ENCODE measurements at places on chromosomes 13 and 19. TPM values are rescaled to one million over a fixed set of nuclear protein-coding genes. Genes with fewer than 3 reads are reported as not detected.
A peak's percentile ranks its signal among the peaks of the same experiment; 100 is the strongest.

Gene CCDC8
- total RNA-seq = 53.2 TPM

Gene SHISA2
- total RNA-seq = 113 TPM

Gene CCDC70
- total RNA-seq = not detected

Gene RUBCNL
- 3.5 TPM for total RNA-seq

Gene PPP2R1A
- total RNA-seq = 236 TPM

- H3K4me3 ChIP-seq = no peak overlapping the region
- no peak for DNase-seq
- H3K27me3 ChIP-seq = no peaks in the 10 kb centered on the region
- H3K4me1 ChIP-seq = no peaks in the 10 kb centered on the region
- H3K36me3 ChIP-seq = no peaks in the 10 kb centered on the region
- no peak overlapping the region for H3K27ac ChIP-seq
Observed at GRCh38 chr19:51456541-51457290, 1.5 kb downstream of the SIGLEC8 start.

- no peak overlapping the region for H3K4me3 ChIP-seq
- DNase-seq = no peak
- peaks cover 31% of the 10 kb centered on the region for H3K36me3 ChIP-seq
Observed at GRCh38 chr19:11982526-11982925, 17.7 kb downstream of the ZNF763 start.

DNA sequence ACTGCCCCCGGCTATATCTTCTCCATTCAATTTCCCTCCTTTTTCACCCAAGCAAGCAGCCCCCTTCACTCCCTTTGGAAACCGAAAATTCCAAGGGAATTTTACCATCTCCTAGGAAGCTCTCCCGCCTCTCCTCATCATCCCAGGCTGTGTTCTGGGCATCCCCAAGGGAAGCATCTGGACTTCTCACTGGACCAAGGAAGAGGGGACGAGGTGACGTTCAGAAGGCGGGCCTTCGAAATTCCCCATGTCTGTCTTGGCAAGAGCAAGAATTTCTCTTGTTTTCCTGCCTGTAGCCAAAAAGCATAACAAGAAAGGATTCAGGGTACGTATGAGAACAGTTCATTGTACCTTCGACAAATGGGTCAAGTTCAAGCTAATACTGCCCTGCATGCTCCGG is 6.1 kb downstream of the TPRX2 start:
- H3K27ac ChIP-seq = no peak overlapping the region
- H3K27me3 ChIP-seq = peaks cover 2% of the 10 kb centered on the region
- H3K36me3 ChIP-seq = no peaks in the 10 kb centered on the region
- DNase-seq = no peak

GRCh38 chr19:7676854-7677253 is at the start of gene MCEMP1:
Gene MCEMP1, plus strand, starts transcription at chr19:7677090. Its CDS starts 31 bp downstream, at chr19:7677121.
- H3K36me3 ChIP-seq = no peaks in the 10 kb centered on the region
- no peak within 1 kb of the TSS for H3K4me3 ChIP-seq
- H3K27ac ChIP-seq = peak within 1 kb of the TSS; percentile 13

DNA sequence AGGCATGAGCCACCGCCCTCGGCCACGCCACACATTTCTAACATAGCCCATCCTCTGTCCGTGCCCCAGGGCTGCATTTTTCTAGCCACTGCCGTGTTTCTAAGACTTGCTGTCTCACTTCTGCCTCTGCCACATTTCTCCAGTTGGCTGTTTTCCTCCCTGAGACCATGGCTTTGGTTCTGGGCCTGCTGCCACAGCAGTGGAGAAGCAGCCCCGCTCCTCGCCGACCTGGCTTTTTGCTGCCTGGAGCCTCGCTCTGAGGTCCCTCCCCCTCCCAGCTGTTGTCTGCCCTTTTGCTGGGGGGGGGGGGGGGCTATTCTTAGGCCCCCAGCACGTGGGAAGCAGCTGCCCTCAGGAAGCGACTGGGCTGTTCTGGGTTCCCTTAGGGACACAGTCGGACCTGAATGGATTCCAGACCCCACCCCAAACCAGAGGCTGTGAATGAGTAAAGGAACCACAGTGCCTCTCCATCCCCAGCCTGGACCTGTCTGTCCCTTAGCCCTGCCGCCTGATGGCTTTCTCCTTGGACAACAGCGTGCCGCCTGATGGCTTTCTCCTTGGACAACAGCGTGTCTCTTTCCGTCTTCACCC is 3.3 kb downstream of the GYS1 start:
- DNase-seq = no peak
- peaks cover 19% of the 10 kb centered on the region for H3K36me3 ChIP-seq
- no peak overlapping the region for H3K4me3 ChIP-seq
- H3K27ac ChIP-seq = peak overlapping the region; percentile 36

DNA sequence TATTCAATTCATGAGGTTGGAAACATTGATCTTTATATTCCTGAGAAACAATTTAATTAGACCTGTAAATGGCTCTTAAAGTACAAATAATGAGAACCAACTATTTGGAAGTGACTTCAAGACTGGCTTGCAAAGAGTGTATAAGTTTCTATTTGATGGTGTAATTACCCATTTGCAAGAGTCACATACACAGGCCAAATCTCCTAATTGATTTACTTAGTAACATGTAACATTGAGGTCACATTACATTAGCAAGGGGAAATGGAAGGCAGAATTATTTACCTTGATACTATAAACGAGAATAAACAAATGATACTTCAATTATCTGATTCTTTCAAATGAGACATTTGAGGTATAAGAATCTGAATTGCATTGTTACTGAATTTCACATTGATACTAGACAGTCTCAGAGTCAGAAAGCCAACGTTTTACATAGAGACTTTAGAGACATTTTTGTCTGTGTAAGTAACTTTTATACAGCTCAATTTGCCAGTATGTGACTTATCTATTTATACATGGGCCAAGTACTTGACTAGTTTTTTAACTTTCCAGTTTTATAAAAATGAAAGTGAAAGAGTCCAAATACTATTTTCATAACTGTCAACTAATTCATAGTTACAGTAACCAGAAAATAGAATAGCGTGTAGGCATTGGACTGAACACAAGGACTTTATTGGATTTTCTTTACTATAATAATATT is 95.6 kb upstream of the RFC3 start:
- H3K27ac ChIP-seq = peak overlapping the region; percentile 74
- H3K36me3 ChIP-seq = no peaks in the 10 kb centered on the region
- H3K4me1 ChIP-seq = peaks cover 45% of the 10 kb centered on the region
- H3K27me3 ChIP-seq = no peaks in the 10 kb centered on the region
- no peak overlapping the region for H3K4me3 ChIP-seq

DNA sequence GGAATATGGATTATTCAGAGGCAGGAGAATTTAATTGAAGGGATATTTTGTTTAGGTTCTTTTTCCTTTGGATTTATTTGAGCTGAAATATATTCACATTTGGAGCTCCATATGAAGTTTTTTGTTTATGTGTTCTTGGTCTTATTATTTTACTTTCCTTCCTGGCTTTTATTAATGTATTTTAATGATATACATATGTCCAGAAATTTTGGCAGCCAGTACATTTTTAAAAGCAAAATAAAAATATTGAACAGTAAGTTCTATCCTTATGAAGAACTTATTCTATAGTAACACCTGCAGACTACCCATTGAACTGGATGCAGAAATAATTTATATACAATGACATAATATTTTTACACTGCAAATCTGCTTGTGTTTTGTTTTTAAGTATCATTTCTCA is 323.6 kb downstream of the GPC6 start:
- H3K27ac ChIP-seq = no peak overlapping the region
- H3K27me3 ChIP-seq = no peaks in the 10 kb centered on the region
- peaks cover 3% of the 10 kb centered on the region for H3K36me3 ChIP-seq
- H3K4me1 ChIP-seq = peaks cover 49% of the 10 kb centered on the region
- no peak for DNase-seq

- peaks cover 3% of the 10 kb centered on the region for H3K27me3 ChIP-seq
- no peaks in the 10 kb centered on the region for H3K36me3 ChIP-seq
- H3K4me1 ChIP-seq = no peaks in the 10 kb centered on the region
- DNase-seq = no peak
- no peak overlapping the region for H3K27ac ChIP-seq
- H3K4me3 ChIP-seq = no peak overlapping the region
Observed at GRCh38 chr13:99932912-99933311, 38.7 kb downstream of the ZIC5 start.

DNA sequence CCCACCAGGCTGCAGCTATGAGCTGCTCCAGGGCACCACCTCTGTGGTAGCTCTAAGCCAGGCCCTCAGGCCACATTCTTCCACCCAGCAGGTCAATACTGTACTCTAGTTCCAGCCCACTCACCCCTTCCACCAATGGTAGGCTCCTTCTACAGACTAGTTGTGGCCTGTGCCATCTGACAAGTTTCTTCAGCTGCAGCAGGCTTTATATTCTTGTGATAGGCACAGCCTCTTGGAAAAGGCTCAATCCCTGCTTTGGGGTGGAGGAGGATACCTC is 8.5 kb downstream of the MICU2 start:
- H3K36me3 ChIP-seq = peaks cover 6% of the 10 kb centered on the region
- peaks cover 14% of the 10 kb centered on the region for H3K4me1 ChIP-seq
- H3K27ac ChIP-seq = no peak overlapping the region
- no peak for DNase-seq

DNA sequence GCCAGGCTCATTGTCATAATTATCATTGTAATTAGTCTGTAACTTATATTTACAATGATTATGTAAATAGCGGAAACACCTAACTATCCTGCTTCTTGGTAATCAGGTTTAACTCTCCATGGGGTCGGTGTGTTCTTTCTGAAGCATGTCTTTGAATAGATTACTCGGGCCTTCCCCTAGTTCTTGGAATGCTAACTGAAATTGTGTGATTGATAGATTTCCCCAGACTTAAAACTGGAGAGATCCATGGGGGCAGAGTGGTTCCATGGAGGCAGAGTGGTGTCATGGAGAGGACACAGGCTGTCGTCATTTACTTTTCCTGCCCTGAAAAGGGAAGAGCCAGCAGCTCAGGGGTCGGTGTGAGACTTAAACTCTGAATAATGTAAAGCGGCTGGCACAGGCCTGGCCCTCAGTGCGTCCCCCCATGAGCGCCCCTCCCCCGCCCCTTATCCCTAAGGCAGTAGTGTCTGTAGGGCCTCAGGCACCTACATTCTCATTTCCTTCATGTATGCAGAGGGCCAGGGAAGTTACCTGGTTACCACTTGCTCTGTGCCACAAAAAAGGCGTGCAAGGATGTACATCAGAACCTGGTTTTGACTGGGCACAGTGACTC is 225.1 kb downstream of the TM9SF2 start:
- H3K4me1 ChIP-seq = peaks cover 10% of the 10 kb centered on the region
- H3K36me3 ChIP-seq = no peaks in the 10 kb centered on the region
- H3K27ac ChIP-seq = no peak overlapping the region
- H3K4me3 ChIP-seq = no peak overlapping the region

- H3K27ac ChIP-seq = no peak overlapping the region
- peaks cover 15% of the 10 kb centered on the region for H3K27me3 ChIP-seq
- DNase-seq = no peak
- peak overlapping the region; percentile 81 for H3K4me3 ChIP-seq
- H3K36me3 ChIP-seq = no peaks in the 10 kb centered on the region
Observed at GRCh38 chr19:50430888-50431342, 1.8 kb upstream of the MYBPC2 start.

GRCh38 chr13:95455782-95456181 is 96.7 kb upstream of the CLDN10 start:
- no peak for DNase-seq
- H3K27ac ChIP-seq = no peak overlapping the region
- peaks cover 33% of the 10 kb centered on the region for H3K27me3 ChIP-seq
- no peak overlapping the region for H3K4me3 ChIP-seq

DNA sequence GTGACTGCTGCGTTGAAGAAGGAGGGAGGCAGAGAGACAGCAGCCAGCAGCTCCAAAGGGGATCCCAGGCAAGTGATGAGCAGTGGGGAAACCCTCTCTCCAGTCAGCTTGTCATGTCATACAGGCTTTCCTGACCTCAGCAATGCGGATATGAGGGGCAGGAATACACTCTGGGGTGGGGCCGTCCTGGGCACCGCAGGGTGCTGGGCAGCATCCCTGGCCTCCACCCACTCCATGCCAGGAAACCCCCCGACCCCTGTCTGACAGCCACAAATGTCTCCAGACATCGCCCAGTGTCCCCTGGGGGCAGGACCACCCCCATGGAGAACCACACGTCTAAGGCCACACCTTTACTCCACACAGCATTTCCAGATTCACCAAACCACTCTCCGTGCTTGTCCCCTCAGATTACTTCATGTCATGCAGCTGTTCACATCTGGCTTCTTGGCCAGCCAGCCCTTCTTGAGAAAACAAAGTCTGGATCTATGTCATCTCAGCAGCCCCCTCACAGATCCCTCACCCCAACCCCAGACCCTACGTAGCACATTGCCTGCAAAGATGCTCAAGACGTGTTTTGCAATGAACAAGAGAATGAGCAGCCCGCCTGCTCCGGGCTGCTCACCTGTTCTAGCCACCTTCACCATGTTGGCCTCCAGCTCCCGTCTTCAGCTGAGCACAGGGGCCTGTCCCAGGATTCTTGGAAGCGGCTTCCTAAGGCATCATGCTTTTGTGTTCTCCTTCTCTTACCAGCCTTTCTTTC is 46.5 kb downstream of the RFX2 start:
- peaks cover 83% of the 10 kb centered on the region for H3K4me1 ChIP-seq
- no peak overlapping the region for H3K27ac ChIP-seq
- H3K4me3 ChIP-seq = no peak overlapping the region
- no peaks in the 10 kb centered on the region for H3K36me3 ChIP-seq

GRCh38 chr13:101152184-101152583 is 264.1 kb downstream of the NALCN start:
- no peak overlapping the region for H3K4me3 ChIP-seq
- peak overlapping the region; percentile 24 for H3K27ac ChIP-seq
- peaks cover 3% of the 10 kb centered on the region for H3K36me3 ChIP-seq
- H3K4me1 ChIP-seq = peaks cover 56% of the 10 kb centered on the region
- H3K27me3 ChIP-seq = no peaks in the 10 kb centered on the region
- no peak for DNase-seq
